ENCODE measurements at places on chromosomes 12 and 14.

- DNase-seq: no peak
Measured at GRCh38 chr12:13250416-13250815, 53.9 kb downstream of the EMP1 start.

- no peak for DNase-seq
Measured at GRCh38 chr14:32331206-32331605, 2.1 kb downstream of the AKAP6 start.

DNA sequence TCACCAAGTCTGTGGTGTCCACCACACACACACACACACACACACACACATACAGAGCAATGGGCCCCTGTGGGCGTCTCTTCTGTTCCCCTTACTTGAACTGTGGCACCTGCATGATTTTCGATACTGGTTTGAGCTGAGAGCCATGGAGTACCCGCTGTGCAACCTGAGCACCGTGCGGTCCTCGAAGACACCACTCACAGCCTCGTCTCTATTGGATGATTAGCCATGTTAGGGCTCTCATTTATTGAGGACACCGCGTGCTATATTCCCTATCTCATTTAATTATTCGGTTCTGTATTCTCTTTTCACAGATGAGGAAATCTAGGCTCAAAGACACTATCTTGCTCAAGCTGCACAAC is 623 bp upstream of the C14orf132 start:
- DNase-seq: no peak

GRCh38 chr12:104793285-104793684 is 164.8 kb downstream of the SLC41A2 start:
- DNase-seq: no peak

Measured in stimulated activated CD8-positive, alpha-beta memory T cell treated with anti-CD3 and anti-CD28 coated beads, Interleukin-4, amount 100 ng/mL, for 4 hours (primary cell).